ENCODE measurements at places on chromosomes 13 and 19.
A peak's percentile ranks its signal among the peaks of the same experiment; 100 is the strongest.

- DNase-seq, result no peak
These were observed 147.1 kb upstream of the SOX1 start for GRCh38 chr13:111919849-111920248.

- no peak for DNase-seq
These were observed 39.2 kb downstream of the TNFRSF19 start for GRCh38 chr13:23609414-23609760.

- no peak for DNase-seq
These were observed 41.0 kb downstream of the CCDC70 start for GRCh38 chr13:51902776-51903175.

DNA sequence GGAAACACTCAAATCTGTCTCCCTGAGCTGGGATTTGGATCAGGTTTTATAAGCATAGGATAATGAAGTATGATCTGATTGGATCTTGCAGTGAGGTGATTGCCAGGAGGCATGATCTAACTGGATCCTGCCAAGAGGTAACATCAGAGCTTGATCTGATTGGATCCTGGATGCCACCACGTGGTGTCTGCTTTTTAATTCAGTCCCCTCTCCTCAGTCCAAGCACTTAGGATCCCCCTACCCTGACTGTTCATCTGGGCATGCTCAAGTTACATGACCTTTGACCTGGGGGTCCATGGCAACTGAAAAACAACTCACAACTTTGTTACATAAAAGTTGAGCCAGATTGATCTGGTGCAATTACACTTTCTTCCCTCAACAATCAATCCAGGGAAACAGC, 47.5 kb upstream of the LSM14A start:
- DNase-seq, result no peak

GRCh38 chr13:95140502-95140901, 160.7 kb downstream of the ABCC4 start:
- no peak for DNase-seq

DNA sequence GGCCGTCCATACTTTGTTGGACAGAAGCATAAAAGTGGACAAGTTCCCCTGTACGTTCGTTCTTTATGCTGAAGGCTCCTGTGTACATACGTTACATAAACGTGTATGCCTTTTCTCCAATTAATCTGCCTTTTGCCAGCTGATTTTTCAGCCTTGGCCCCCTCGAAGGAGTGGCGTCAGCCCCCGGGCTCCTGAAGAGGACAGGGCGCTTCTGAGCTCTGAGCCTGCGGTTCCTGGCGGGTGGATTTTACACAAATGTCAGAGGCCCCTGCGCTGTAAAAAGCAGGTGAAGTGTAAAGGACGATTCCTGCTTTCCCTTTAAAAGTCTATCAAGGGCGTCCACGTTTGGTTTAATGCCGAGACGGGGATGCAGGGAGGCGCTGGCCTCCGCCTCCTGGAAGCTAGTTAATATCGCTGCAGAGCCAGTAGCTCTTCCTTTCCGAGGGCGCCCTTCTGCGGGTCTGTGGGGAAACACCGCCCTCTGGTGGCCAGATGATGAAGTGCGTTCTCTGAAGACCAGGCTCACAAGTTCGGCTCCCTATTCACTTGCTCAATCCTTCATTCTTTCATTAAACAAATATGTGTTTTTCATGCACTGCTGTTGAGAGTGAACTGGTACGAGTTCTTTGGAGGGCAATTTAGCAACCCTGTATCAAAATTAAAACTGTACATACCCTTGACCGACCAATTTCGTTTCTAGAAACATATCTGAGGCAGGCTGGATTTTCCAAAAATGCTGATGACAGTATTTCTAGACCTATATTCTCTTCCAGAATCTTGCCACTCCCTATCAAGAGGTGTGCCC, 62.0 kb downstream of the GPR12 start:
- peak; percentile 78 for DNase-seq

DNA sequence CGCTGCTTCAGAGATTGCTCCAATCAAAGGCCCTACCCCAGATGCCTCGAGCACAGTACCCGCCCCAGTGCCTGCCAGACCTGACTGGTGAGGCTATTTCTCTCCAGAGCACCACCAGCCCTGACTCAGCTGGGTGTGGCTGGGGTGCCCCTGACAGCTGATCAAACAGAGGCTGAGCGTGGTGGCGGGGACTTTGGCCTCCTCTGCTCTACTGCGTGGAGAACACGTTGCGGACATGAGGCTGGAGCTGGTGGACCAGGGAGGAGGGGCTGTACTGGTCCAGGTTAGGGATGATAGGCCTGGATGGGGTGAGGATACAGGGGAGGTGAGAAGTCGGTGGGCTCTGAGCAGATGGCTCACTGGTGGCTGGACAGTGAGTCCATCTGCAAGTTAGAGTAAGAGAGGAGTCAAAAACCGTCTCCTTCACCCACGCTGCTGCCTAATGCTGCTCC, 3.5 kb upstream of the DOCK6 start:
- no peak for DNase-seq

DNA sequence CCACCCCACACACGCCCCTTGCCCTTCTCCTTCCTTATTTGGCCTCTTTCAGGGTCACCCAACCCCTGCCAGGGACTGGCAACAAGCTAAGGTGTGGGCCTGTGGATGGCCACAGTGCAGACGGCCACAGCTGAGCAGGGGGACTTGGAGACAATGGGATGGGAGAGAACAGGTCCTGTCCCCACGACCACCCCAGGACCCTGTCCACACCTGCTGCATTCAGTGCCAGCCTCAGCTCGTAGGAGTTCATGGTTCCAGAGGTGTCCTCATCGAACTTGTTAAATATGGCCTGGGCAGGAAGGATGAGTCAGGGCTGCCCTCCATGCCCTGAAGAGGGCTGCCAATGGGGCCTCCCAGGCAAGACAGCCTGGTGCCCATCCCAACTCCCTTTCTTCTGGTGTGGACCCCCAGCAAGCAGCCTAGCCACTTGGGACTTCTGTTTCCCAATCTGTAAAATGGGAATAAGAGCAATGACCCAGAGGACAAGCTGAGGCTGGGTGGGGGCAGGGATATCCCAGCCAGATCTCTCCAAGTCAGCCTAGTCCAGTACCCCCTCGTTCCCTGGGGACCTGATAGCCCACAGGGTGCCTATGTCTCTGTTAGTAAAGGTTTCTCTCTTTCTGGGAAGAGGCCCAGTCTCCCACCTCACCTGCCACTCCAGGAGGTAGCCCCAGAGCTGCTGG, 10.6 kb downstream of the CAPN12 start:
- no peak for DNase-seq

All from stimulated activated naive CD8-positive, alpha-beta T cell treated with anti-CD3 and anti-CD28 coated beads, Interleukin-15, Interleukin-2, amounts not matched to agents 100 U/mL and 50 U/mL, for 24 hours (primary cell).